ENCODE measurements at places on chromosomes 12 and 14. TPM values are rescaled to one million over a fixed set of nuclear protein-coding genes. Genes with fewer than 3 reads are reported as not detected.

- no peak for DNase-seq
Observed at GRCh38 chr12:120367233-120367923, 1.6 kb downstream of the MSI1 start.

- peak; percentile 54 for DNase-seq
Observed at GRCh38 chr12:53530920-53531319, 23.6 kb upstream of the NPFF start.

GRCh38 chr12:92224685-92225331 lies 79.2 kb upstream of the BTG1 start:
- peak; percentile 80 for DNase-seq

DNA sequence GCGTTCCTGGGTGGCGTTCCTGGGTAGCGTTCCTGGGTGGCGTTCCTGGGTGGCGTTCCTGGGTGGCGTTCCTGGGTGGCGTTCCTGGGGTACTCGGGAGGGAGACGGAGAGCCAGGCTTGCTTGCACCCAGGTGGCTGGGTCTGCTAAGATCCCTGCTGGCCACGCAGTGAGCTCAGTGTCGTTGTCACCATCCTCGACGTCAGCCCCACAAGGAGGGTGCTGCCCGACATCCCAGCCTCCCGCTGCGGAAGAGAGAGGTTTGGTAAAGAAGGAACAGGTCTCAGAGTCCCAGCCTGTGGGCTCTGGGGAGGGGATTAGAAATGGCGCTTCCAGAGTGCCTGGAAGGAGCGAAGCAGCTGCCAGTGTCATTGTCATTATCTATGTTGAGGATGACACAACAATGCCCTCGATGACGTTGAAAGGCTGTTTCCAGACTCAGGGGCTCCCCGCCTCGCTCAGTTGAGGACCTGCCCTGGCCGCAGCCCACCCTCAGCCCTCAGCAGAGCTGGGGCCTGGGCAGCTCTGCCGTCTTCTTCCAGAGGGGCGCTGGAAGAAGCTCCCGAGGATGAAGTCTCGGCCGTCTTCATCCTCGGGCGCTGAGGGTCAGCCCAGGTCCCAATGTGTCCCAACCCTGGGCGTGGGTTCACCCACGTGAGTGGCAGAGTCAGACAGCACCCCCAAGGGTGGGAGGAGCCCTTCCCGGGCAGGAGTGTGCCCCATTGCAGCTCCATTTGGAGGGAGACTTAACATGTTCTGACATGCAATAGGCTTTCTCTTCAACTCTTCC lies 328.8 kb downstream of the ADGRD1 start:
- DNase-seq: no peak

The VEZT gene
- total RNA-seq: 76.6 TPM

DNA sequence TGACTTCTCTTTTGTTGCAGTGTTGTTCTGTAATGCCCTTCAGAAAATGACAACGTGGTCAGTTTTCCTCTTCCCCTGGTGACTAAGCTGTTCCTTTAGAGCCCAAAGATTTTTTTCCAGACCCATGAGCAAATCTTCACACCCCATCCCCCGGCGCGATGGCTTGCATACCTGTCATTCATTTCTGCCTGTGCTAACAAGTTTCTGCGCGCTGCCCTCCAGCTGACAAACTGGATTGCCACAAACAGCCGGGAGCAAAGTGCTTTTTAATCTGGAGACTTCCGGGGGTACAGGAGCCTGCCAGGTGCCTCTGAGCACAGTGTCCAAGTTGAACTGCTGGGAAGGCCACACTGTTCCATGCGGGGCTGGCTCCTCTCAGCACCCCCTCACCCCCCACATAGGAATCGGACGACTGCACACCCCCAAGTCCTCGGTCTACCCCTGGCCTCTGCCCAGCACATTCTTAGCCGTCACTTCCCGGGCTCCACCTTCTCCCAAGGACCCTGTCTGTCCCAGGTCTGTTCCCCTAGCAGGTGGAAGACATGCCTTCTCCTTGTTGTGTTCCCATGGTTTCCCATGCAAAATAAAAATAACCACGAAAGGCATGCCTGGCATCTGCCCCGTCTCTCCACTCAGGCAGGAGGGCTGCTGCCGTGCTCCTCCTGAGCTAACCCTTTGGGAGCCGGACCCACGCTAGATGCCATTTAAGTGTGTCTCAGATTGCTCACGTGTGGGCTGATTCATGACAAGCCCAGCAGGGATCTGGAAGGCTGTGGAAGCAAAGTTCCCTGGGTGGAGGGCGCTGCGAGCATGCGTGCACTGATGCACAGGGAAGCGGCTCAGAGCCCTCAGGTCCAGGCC lies 14.1 kb downstream of the RILPL1 start:
- no peak for DNase-seq

GRCh38 chr12:101498252-101498651 lies 23.1 kb downstream of the SPIC start:
- peak; percentile 36 for DNase-seq

- no peak for DNase-seq
Observed at GRCh38 chr14:55277972-55278740, 6.9 kb downstream of the FBXO34 start.

DNA sequence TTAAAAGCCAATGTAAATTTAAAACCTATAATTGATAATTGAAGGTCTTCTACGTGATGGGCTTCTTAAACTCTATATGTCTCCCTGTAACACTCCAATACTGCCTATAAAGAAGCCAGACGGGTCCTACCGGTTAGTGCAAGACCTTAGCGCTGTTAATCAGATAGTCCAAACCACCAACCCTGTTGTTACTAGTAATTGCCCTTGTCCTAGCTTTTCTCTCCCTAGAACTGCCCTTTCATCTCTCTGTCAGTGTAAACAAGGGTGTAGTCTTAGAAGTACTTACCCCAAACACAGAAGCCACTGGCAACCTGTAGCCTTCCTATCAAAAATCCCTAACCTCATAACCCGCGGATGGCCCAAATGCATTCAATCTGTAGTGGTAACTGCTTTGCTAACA lies 243.0 kb upstream of the DIO3 start:
- no peak for DNase-seq

DNA sequence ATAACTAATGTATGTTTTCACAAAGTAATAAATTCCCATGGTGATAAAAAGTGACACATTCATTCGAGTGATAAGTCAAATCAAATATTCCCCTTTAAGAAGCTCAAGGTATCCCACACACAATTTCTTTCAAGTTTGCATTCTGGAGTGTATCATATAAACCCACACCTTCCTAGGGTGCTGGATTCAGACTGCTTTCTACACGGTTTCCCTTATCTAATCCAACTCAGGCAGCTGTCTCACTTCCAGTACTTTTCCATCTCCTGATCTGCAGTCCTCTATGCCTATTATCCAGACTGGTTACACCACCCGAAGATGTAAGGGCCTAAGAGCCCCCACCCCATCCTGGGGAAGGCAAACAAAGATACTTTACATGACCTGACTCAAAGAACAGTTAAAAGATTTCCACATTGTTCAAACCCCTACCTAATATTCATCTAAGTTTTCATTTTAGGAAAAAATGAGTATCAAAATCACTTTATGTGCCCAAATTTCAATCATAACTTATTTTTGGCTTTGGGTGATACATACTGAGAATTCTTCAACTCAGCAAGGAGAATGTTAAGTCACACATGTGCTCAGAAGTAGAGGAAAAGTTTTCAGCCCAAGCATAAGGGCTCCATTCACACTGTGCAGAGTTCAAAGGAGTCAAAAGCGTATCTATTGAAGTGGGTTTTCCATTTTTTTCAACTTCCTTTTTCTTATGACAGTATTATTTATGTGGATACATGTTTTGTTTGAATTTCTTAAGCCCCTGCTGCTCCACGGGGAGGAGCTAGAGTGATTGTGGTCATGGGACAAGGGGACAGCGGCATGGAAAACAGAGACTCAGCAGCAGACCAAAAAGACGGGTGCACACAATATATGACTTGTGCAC lies 41.8 kb downstream of the CORO1C start:
- DNase-seq: peak; percentile 73

The MYF6 gene
- total RNA-seq: under 0.01 TPM

The TEX52 gene
- total RNA-seq: not detected
